Stimulated activated CD4-positive, alpha-beta T cell treated with anti-CD3 and anti-CD28 coated beads, Interleukin-12 subunit alpha, Interleukin-12 subunit beta, amount 100 ng/mL, for 48 hours (primary cell): ENCODE measurements at places on chromosomes 2 and 18.

DNA sequence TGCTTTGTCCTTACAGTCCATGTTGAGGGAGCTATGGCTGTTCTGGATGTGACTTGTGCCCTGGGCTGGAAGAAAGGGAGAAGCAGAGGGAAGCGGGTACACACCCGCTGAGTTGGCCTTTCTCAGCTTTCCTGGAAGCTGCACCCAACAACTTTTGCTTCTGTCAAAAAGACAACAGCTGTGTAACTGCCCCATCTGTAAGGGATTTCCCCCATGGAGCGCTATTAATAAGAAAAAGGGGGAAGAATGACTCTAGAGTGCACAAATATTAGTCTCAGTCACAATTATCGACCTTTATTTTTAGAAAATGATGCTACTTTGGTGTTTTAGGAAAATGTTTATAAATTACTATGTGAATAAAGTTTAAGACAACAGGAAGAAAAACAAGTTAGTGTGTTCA is 368.3 kb downstream of the RAD51AP2 start:
- no peak for DNase-seq

GRCh38 chr2:120545521-120546047 is 190.1 kb upstream of the GLI2 start:
- DNase-seq = no peak

DNA sequence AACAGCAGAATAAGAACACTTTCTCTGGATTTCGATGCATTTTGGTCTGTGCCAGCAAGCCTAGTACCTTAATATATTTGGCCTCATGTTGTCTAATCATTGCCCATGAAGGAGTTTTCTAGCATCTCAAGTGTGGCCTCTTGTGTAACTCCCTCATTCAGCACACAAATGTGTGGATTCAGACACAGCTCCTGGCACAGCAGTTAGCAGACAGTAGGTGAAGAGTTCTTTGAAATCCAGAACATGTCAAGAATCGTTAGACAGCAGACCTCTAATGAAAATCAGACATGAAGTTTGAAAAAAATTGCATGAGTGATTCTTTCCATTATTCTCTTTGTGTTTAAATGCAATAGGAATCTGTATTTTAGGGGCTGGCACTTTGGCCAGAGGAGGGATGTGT is 177.0 kb downstream of the FMNL2 start:
- no peak for DNase-seq

- DNase-seq = no peak
Observed at GRCh38 chr18:8699948-8700347, 5.4 kb upstream of the MTCL1 start.
